ENCODE measurements at places on chromosomes 16 and 17.

- peak; percentile 71 for DNase-seq
Measured at GRCh38 chr16:84544031-84544773, 39.7 kb upstream of the MEAK7 start.

DNA sequence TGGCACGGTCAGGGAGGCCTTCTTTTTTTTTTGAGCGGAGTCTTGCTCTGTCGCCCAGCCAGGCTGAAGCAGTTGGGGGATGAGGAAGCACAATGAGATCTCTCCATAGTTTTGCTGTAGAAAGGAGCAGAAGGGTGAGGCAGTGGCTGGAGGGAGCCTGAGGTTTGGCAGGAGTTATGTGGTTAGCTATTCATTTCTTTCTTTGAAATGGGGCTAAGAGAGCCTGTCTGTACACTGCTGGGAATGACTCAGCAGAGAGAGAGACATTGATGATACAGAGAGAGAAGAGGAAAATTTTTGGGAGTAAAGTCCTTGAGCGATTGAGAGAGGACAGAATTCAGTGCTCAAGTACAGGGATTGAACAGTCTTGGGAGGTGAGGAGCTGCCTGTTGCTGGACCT lies 22.1 kb downstream of the NOS2 start:
- no peak for DNase-seq

- DNase-seq, result no peak
Measured at GRCh38 chr17:47831934-47832327, 461 bp downstream of the LRRC46 start.

DNA sequence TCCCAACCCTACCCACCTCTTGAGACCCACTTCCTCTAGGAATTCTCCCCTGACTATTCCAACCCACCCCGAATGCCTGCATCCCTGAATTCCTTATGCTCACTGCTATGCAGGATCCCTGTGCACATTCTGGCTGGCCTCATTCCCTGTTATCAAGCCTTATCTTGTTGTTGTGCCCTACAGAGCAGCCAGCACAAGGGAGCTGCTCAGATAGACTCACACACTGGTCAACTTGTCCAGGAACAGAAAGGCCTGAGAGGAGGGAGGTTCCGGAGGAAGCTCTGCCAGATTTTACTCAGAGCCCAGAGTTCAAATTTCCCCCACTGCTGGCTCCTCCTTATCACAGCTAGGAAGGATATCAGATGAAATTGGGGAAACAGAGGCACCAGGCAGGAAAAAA lies 24.8 kb upstream of the MYO18A start:
- DNase-seq, result no peak

DNA sequence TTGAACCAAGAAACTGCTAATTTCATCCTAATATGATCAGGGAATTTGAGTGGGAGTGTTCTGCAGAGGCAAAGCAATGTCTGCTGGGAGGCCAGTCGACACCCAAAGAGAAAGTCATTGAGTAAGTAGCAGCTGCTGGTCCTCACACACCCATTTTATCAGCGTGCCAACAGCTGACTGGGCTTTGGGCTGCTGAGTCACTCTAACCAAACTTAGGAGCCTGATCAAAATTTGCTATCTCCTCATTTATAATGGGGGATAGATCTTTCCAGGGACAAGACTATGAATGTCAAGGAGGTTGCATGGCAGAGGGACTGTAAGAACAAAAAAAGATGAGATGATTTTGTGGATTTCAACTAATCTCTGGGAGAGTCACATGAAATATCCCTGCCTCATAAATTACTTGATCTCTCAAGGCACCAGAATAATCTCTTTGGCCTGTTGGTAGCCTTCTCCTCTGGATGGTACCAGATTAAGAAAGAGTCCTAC lies 32.9 kb downstream of the CPSF4L start:
- DNase-seq, result peak; percentile 6

GRCh38 chr16:85662482-85662812 lies 26.3 kb downstream of the GINS2 start:
- DNase-seq, result no peak

DNA sequence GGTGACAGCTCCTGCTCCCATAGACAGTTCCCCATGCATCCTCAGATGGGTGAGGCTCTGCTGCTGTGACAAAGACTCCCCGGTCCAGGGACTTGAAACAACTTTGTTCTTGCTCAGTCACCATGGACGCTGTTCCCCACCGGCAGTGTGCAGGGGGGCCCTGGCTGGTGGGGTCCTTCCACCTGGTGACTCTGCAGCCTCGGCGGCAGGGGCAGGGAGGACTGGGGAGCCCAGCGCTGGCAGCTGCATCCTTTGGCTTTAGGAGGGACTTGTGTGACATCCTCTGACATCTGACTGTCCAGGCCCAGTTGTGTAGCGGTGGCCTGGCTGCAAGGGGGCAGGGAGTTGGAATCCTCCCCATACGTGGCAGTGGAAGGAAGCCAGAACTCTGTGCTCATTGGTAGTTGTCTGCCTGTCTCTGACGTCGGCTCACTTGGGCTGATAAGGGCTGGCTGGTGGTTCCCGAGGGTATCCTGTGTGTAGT lies 107.3 kb downstream of the CMIP start:
- no peak for DNase-seq

GRCh38 chr17:33611532-33611931 lies 318.4 kb upstream of the ASIC2 start:
- DNase-seq, result no peak

Measured in stimulated activated CD4-positive, alpha-beta T cell treated with anti-CD3 and anti-CD28 coated beads, Interleukin-2, amount 100 ng/mL, for 4 hours (primary cell).